ENCODE measurements at places on chromosomes 12 and 14. TPM values are rescaled to one million over a fixed set of nuclear protein-coding genes. Genes with fewer than 3 reads are reported as not detected.

Gene EIF5
- 180 TPM for total RNA-seq

DNA sequence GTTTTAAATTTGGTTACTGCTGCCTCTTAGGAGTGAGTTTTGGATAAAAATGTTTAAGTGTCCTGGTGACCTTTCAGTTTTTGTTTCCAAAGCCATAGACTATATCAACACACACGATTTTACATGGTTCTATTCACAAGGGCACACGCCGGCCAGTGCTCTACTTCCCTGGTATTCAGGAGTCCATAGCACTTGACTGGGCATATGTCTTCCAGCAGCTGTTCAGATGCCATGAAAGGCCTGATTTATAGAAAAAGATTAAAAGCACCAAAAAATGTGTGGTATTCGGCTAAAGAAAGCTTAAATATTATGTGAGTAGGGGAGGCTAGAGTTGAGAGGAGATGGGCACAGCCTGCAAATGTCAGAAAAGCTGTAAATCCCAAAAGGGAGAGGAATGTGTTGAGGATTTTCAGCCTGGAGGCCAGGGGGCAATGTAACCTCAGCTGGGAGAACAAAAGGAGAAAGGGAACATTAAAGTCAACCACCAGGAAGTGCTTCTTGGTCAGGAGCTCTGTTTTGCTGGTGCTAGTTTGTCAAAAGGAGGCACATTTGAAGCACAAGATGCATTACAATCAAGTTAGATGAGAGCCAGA is 478.4 kb downstream of the RAD51B start:
- no peak overlapping the region for H3K27ac ChIP-seq
- no peak overlapping the region for H3K4me3 ChIP-seq
- no peaks in the 10 kb centered on the region for H3K36me3 ChIP-seq
- no peak for DNase-seq
- H3K4me1 ChIP-seq, result peaks cover 8% of the 10 kb centered on the region

- H3K4me3 ChIP-seq, result no peak overlapping the region
- no peaks in the 10 kb centered on the region for H3K36me3 ChIP-seq
- no peak overlapping the region for H3K27ac ChIP-seq
- no peaks in the 10 kb centered on the region for H3K27me3 ChIP-seq
- H3K4me1 ChIP-seq, result no peaks in the 10 kb centered on the region
- DNase-seq, result no peak
These were observed 415.3 kb downstream of the SOX5 start for GRCh38 chr12:23534196-23534595.

- no peak overlapping the region for H3K4me3 ChIP-seq
- peak; percentile 32 for DNase-seq
- no peak overlapping the region for H3K27ac ChIP-seq
- H3K36me3 ChIP-seq, result no peaks in the 10 kb centered on the region
- no peaks in the 10 kb centered on the region for H3K27me3 ChIP-seq
These were observed 48.6 kb upstream of the RHOJ start for GRCh38 chr14:63155511-63156185.

Gene KRR1
- 63.8 TPM for total RNA-seq

Data from Karpas-422 (cell line).